Stimulated activated CD8-positive, alpha-beta memory T cell treated with anti-CD3 and anti-CD28 coated beads, Interleukin-7, amount 100 ng/mL, for 1 hour (primary cell): ENCODE measurements at places on chromosomes 12 and 14.

GRCh38 chr12:113766879-113767878 lies 198.9 kb downstream of the RBM19 start:
- DNase-seq = no peak

GRCh38 chr12:104637604-104638003 lies 180.9 kb downstream of the CHST11 start:
- DNase-seq = no peak

GRCh38 chr12:26162905-26163304 lies 32.5 kb upstream of the SSPN start:
- no peak for DNase-seq

DNA sequence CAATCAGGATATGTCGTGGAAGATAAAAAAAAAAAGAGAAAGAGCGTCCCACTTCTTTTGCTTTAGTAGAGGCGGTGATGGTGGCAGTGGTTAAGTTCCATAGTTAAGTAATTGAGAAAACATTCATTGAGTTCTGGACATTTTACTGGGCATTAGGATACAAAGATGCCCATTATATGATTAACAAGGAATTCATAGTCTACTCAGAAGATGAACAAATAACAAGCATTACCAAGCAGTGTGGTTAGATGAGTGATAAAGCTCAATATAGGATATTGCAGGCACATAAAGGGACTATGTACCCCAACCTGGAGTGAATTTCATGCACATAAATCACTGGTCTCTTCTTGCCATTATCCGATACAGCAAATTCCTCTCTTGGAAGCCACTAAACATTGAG lies 53.7 kb downstream of the ALG10B start:
- no peak for DNase-seq

DNA sequence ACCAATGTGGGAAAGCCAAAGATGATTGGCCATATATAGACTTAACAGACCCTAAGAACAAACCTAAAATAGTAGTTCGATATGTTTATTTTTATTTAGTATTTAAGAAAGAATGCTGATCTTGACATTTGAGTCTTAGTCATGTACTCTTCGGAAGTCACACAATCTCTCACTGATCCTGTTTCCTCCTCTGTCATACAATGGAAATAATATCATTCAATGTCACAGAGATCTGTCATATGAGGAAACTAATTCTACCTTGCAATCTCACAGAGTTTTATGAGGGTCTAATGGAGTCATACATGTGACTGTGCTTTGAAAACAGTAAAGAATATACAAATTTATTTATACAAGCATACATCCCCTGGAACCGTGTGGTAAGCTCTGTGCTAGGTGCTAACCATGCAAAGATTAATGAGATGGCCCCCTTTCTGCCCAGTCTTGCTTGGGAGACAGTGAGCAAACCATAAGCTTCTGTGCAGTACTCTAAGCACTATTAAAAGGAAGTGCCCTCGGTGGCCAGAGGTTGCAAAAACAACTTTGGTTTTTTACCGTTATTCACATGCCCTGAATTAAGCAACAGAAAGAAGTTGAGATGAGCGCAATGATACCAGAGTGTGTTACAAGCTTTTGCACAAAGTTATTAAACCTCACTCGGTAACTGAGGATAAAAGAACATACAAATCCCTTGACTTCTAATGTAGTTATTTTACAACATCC lies 1.7 kb upstream of the LIN7A start:
- DNase-seq = no peak

- DNase-seq = no peak
Observed at GRCh38 chr14:38217553-38217952, 9.8 kb downstream of the SSTR1 start.

DNA sequence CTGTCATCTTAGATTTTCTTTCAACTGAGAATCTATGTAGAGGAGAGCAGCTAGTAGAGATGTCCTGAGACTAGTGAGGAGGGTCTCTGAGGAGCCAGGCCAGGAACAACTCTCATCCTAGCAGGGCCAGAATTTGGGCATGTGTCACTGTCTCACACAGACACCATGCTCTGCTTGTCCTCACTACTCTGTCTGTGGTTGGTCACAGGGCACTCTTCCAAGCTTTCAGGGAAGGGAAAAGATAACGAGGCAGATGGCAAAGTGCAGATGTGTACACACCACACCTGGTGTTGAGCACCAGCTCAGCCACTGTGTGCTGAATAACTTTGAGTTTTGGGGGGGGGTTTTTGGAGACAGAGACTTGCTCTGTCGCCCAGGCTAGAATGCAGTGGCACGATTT lies 2.5 kb downstream of the SSPN start:
- DNase-seq = no peak

GRCh38 chr14:81605660-81606059 lies 72.0 kb upstream of the SEL1L start:
- DNase-seq = no peak

DNA sequence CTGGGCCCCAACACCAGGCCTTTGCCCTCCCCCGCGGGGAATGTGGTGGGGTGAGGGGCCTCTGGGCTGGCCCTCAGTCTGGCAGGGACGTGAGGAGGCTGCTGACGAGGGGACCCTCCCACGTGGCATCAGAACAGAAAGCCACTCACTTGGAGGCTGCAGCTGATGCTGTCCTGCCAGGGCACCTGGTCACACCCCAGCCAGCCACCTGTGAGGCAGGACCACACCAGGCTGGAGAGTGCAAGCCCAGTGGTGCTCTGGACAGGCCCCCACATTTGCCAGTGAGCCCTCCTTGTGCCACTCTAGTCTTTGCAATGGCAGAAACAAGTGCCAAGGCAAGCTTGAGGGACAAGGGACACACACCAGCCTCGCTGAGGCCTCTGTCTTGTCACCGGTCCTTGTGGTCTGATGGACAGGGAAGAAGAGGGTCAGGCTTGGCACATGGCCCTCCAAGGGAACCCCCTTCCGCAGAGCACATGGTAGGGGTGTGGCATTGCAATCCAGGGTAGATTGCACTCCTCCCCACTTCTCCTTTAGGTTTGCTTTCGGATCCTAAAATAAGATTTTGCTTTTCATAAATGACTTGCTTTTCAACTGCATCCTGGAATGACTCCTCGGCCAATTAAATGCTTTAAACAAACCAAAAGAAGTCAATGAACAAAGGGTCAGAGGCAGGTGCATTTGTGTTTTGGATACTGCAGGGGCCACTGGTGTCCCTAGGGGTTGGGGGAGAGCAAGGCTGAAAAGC lies 53.7 kb downstream of the CCDC88C start:
- DNase-seq = no peak

DNA sequence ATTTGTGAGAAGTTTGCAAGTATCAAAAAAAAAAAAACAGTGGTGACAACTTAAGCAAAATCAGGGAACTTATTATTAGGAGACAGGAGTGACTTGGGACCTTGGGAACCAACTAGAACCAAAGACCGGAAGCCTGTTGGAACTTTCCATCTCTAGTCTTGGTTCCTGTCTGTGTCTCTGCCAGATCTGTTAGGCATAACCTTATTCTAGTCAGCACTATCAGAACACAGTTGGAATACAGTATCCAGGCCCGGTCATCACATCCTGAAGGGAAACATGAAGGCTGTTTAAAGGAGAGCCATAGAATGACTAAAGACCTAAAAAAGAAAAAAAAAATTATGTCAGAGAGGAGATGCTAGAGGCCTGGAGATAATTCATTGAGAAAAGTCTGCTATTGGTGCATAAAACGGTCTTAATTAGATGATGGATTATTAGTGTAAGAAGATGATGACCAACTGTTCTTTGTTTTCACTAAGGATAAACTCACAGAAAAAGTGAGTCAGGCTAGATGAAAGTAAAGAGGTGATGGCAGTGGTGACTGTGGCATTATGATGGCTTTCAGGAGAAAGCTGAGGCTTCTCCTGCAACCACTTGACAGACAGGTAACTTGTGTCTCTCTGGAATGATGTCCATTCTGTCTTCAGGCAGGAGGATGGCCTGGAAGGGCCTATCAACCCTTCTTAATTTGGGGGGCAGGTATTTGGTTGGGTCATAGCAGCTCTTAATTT lies 28.2 kb downstream of the DACT1 start:
- no peak for DNase-seq

DNA sequence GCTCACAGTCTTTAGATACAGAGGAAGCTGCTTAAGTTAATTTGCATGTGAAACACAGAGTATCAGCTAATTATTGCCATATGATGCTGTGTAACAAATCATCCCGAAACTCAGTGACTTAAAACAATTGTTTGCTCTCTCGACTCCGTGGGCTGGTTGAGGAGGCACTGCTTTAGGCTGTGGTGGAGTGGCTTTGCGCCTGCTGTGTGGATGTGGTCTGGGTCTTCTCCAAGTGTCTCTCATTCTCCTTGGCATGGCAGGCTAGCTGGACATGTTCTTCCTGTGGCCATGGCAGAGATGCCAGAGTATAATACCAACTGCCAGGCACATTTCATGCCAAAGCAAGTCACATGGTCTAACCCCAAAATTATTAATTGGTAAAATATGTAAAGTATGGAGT lies 40.9 kb downstream of the PELI2 start:
- DNase-seq = no peak

- DNase-seq = no peak
Observed at GRCh38 chr12:13046964-13047363, 2.8 kb downstream of the FAM234B start.

- DNase-seq = peak; percentile 65
Observed at GRCh38 chr12:109432842-109433304, 44.2 kb downstream of the KCTD10 start.

DNA sequence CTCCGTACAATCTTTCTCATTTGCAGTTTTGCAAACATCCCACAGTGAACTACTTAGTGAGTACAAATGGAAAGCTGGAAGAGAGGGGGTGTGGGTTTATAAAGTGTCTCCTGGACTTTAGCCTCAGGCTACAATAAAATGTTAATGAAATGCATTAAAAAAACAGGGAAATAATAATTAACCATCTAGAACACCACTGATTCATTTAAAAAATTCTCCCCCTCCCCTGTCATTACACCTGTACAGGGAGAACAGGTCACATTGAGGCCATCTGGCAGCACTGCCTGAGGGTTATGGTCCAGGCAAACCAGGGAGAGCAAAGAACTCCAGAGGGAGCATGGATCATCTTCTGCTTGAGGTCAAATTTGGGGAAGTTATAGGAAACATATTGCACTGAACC lies 96.3 kb downstream of the TSPAN8 start:
- no peak for DNase-seq

GRCh38 chr14:100402631-100403030 lies 79.5 kb downstream of the SLC25A47 start:
- no peak for DNase-seq

GRCh38 chr14:59190372-59190771 lies 1.9 kb downstream of the DAAM1 start:
- no peak for DNase-seq

GRCh38 chr12:119036878-119037825 lies 55.8 kb downstream of the SRRM4 start:
- no peak for DNase-seq

- DNase-seq = no peak
Observed at GRCh38 chr12:5985471-5985870, 40.4 kb upstream of the ANO2 start.

DNA sequence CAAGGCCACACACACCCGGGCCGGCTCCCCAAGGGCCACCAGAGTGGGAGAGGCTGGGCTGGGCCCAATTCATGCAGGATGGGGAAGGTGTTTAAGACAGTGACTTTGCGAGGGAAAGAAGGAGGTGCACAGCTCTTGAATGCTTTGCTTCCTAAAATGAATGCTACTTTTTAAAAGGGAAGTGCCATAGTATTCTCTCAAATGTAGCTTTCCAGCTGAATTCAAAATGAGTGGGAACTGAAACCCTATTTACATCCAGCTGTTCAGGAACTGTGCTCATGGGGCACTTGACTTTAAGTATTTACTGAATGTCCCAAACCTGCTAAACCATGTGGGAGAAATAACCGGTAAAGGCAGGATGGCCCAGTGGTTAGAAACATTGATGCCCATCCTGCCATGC lies 7.6 kb downstream of the ITPK1 start:
- no peak for DNase-seq

DNA sequence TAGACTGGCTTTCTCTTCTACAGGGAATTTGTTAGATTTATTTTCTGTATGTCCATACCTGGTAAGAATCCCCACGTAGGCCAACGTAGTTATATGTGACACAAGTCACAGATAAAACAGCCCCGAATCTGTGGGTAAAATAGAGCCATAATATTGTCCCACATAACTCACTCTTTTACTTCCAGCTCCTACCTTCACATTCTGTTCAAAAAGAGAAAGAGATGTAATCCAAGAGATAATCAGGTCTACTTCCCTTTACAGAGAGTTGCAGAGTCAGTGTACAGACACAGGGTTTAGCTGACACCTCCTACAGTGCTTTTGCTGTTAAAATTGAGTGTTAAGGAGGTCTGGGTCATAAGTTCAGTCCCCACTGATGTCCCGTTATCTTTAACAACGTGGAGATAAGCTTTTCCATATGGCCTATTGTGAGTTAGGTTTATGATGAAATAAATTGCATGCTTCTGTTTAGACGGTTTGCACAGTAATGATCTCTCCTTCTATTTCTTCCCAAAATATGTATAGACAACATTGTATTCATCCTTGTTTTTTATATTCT lies 446.5 kb downstream of the ADAMTS20 start:
- no peak for DNase-seq

- DNase-seq = no peak
Observed at GRCh38 chr12:89756194-89756584, 47.6 kb upstream of the ATP2B1 start.

GRCh38 chr12:989751-990660 lies 1.0 kb upstream of the ERC1 start:
- DNase-seq = peak; percentile 13

DNA sequence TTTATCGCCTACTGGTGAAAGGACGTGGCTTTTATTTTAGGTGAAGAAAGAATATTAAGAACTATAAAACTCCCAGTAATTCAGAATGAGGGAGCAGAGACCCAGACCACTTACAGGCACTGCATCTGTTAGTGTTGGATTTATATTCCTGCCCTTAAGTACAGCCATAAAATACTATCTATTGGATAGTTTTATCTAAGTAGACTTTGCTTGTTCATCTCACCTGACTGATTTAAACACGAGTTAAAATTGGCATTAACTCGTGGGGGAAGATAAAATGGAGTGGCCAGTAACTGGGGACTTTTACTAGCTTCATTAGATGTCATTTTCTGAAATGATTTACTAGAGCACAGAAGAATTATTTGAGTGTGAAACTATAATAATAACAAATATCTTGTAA lies 1377.5 kb upstream of the TMEM132C start:
- DNase-seq = no peak

DNA sequence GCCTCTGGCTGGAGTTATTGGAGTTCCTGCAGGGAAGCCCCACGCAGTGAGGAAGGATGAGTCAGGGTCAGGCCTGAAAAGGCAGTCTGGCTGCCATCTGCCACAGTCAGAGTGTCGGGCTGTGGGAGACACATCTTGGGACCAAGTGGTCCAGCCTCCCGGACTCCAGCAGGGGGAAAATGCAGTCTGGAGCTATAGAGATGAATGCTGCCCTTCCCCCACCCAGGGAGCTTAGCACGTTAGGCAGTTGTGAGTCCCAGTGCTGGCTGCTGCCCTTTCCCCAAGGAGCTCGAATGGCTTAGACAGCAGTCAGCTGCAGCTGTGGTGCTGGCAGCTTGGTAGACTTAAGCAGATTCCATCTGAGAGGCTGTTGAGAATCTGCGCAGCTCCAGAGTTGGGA lies 8.2 kb upstream of the NTS start:
- no peak for DNase-seq

- DNase-seq = no peak
Observed at GRCh38 chr12:7373226-7373625, 69.4 kb downstream of the ACSM4 start.
